ENCODE measurements at places on chromosomes 11 and 22. TPM values are rescaled to one million over a fixed set of nuclear protein-coding genes. Genes with fewer than 3 reads are reported as not detected.
A peak's percentile ranks its signal among the peaks of the same experiment; 100 is the strongest.

- no peak for DNase-seq
Observed at GRCh38 chr22:32712644-32713355, 88.7 kb upstream of the TIMP3 start.

- DNase-seq, result peak; percentile 90
Observed at GRCh38 chr11:45021692-45022141, 71.0 kb upstream of the TP53I11 start.

GRCh38 chr22:25114369-25115362 lies 85.0 kb upstream of the CRYBB3 start:
- DNase-seq, result no peak

DNA sequence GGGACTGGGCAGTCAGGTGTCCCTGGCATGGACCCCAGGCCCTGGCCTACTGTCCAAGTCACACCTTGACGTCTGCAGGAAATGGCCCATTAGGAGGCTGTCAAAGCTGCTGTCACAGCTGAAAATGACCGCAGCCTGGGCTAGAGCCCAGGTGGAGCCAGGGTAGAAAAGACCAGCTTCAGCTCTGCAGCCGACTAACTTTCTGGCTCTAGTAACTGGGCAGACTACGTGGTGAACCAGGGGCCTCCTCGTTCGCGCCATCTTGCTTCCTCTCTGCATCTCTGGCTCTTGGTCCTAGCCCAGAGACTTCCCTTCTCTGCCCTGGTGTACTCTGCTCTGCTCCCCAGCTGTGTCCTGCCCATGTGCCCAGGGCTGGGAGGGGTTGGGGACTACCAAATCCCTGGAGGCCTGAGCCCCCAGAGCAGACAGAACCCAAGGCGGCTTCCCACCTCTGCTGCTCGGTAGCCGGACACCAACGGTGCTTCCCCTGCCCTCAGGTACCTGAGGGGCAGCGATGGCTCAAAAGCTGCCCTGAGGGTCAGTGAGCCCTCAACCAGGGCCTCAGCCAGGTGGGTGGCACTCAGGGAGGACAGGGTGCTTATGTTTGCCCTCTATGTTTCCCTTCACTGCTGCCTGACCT lies 19.7 kb downstream of the SART1 start:
- peak; percentile 47 for DNase-seq

GRCh38 chr11:110757066-110757465 lies 44.8 kb upstream of the ARHGAP20 start:
- no peak for DNase-seq

- no peak for DNase-seq
Observed at GRCh38 chr22:16838073-16838472, 12.9 kb upstream of the XKR3 start.

DNA sequence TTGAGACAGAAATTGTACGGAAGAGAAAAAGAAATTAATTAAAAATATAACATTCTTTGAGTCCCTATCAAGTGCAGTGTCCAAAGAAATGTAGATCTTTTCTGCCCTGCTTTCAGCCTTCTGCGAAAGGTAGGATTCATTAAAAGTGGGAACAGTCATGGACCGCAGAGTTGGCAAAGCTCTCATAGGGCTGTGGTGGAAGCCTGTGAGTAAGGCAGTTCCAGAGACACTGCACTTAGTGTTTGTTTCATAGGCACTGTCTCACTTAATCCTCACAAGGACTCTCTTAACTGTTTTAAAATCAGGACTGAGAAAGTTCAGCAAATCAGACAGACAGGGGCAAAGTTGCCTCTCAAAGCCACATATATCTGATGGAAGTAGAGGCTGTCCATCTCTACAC lies 5.5 kb downstream of the MRGPRX2 start:
- no peak for DNase-seq

DNA sequence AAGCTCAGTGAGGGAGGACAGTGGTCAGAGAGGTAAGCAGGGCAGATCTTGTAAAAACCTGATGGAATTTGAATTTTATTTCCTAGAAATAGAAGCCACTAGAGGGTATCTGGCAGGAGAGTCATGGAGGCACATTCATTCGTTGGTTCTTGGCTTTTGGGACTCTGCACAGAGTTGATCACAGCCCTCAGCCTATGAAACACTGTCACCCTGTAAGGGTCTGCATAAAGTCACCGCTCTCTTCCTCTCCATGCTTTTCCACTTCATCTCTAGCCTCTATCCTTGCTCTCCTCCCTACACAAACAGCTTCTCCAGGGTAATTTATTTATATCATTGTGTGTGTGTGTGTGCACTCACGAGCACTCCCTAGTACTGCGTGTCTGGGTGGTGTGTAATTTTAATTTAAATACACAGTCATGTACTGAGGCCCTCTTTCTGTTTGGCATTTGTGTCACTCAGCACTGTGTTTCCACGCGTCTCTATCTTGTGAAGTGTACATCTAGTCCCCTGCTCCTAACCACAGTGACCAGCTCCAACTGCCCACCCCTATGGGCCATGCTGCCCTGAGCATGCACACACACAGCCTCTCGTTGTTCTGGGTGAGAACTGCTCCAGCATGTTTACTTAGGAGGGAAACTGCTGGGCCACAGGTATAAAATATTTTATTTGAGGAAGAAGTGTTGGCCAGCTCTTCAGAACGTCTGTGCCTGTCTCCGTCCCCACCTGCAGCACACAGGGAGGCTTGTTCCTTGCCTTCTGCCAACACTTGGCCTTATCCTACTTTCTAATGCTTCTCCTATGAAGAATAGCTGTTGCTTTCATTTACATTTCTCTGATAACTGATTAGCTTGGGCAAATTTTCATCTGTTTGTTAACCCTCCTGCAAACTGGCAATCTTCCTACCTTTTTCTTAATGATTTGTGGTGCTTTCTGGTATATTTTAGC lies 4.5 kb downstream of the KCNQ1OT1 start:
- peak; percentile 28 for DNase-seq

GRCh38 chr11:131674051-131674755 lies 303.8 kb downstream of the NTM start:
- peak; percentile 84 for DNase-seq

- no peak for DNase-seq
Observed at GRCh38 chr22:32817137-32817730, 15.7 kb downstream of the TIMP3 start.

DNA sequence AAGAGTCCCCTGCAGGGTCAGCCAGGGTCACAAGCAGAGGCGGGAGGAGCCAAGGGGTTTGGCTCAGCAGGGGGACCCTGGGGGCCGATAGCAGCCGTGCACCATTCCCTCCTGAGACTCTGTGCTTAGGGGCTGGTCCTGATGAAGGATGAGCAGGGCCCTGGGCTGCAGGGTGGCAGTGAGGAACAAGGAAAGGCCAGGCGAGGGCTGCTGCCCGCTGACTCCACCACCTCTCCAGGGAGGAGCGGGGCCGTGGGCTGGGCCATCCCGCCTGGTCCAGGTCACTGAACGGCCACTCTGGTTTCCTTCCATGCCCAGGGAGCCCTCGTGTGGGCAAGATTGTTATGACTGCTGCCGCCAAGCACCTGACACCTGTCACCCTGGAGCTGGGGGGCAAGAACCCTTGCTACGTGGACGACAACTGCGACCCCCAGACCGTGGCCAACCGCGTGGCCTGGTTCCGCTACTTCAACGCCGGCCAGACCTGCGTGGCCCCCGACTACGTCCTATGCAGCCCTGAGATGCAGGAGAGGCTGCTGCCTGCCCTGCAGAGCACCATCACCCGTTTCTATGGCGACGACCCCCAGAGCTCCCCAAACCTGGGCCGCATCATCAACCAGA lies 9.2 kb upstream of the NDUFS8 start:
- DNase-seq, result no peak

The SLC25A18 gene
- 3.9 TPM for total RNA-seq

The SAA2 gene
- total RNA-seq, result not detected

The FBXO3 gene
- 36.8 TPM for total RNA-seq

The GGT5 gene
- 35.2 TPM for total RNA-seq

The STK33 gene
- 21.0 TPM for total RNA-seq

The FOLR2 gene
- 44.8 TPM for total RNA-seq

The IGLL5 gene
- total RNA-seq, result not detected

The PNPLA5 gene
- total RNA-seq, result not detected

The VPREB3 gene
- total RNA-seq, result not detected

All from sigmoid colon (tissue), 7 donors.